SHP77 treated with DMSO at 0.1 percent for 48 hours (cell line): ENCODE measurements at places on chromosomes 6 and 20.

DNA sequence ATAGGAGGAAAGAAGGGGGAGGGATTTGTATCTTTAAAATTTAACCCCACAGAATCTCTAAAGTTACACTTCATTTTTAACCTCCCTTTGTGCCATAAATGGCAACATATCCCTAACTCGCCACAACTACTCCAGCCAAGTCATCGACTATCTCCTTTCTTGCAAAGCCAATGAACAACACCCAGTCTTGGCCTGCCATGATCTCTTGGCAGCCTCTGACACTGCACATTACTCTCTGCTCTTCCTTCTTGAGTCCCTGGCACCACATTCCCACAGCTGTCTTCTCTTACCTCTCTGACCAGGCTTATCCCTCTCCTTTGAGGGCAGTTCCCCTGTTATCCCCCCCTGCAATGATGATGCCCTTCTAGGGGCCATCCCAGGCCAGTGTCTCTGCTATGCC lies 42.5 kb downstream of the MBOAT1 start:
- DNase-seq: no peak

GRCh38 chr6:167420858-167421766 lies 96.2 kb downstream of the TTLL2 start:
- no peak for DNase-seq

GRCh38 chr6:158011478-158011920 lies 29.8 kb downstream of the SYNJ2 start:
- DNase-seq: no peak

- DNase-seq: no peak
Observed at GRCh38 chr20:63225082-63225454, 9.1 kb upstream of the YTHDF1 start.
